ENCODE measurements at places on chromosomes 11 and 22. TPM values are rescaled to one million over a fixed set of nuclear protein-coding genes. Genes with fewer than 3 reads are reported as not detected.

Gene TM7SF2
- total RNA-seq, result 23.9 TPM

Gene OR8I2
- total RNA-seq, result not detected

Gene ANO1
- total RNA-seq, result not detected

Gene FZD4
- total RNA-seq, result 0.02 TPM

Gene KRTAP5-8
- not detected for total RNA-seq

Gene OR52H1
- total RNA-seq, result not detected

Gene CRYBA4
- total RNA-seq, result not detected

Gene TRIM51
- not detected for total RNA-seq

Gene PGA5
- not detected for total RNA-seq

Gene CHRM1
- not detected for total RNA-seq

Gene TRPC6
- total RNA-seq, result not detected

Gene SLC22A25
- not detected for total RNA-seq

Gene MS4A2
- not detected for total RNA-seq

Gene OR4D5
- total RNA-seq, result not detected

Gene TRIM48
- not detected for total RNA-seq

Gene SEPTIN3
- 4.6 TPM for total RNA-seq

Gene CENATAC
- 52.3 TPM for total RNA-seq

Gene IFTAP
- 1.9 TPM for total RNA-seq

Gene MS4A6A
- total RNA-seq, result not detected

Gene RHOD
- not detected for total RNA-seq

Gene TTC28
- total RNA-seq, result 1.1 TPM

Gene NTM
- total RNA-seq, result not detected

Gene ADAMTS15
- 0.02 TPM for total RNA-seq

Gene DCDC1
- not detected for total RNA-seq

Gene MISFA
- total RNA-seq, result 2.6 TPM

Gene FJX1
- 0.14 TPM for total RNA-seq

Gene PRR33
- not detected for total RNA-seq

Gene CADM1
- total RNA-seq, result 0.91 TPM

Gene SYCE3
- not detected for total RNA-seq

Gene NOX4
- not detected for total RNA-seq

Gene OR10D3
- not detected for total RNA-seq

Gene CAVIN3
- 6.8 TPM for total RNA-seq

Gene GRAP2
- 148 TPM for total RNA-seq

Gene APOL3
- total RNA-seq, result 143 TPM

Gene BEST1
- total RNA-seq, result not detected

Gene OR52N4
- 0.52 TPM for total RNA-seq

Gene PPFIBP2
- total RNA-seq, result 10.0 TPM

Gene MS4A4A
- total RNA-seq, result not detected

Gene ARHGEF17
- total RNA-seq, result 0.11 TPM

Gene LRP5
- 12.5 TPM for total RNA-seq

Gene MAJIN
- not detected for total RNA-seq

Gene KCNQ1
- 5.7 TPM for total RNA-seq

Gene FOLR1
- total RNA-seq, result not detected

Gene MPZL2
- 3.8 TPM for total RNA-seq

Gene CHKA
- 12.7 TPM for total RNA-seq

Data from T-helper 2 cell treated with Interferon-gamma antibody and Interleukin-4, amounts not matched to agents 100 ng/mL and 5 ng/mL, for 36 hours (primary cell).